ENCODE measurements at places on chromosomes 16 and 17.

DNA sequence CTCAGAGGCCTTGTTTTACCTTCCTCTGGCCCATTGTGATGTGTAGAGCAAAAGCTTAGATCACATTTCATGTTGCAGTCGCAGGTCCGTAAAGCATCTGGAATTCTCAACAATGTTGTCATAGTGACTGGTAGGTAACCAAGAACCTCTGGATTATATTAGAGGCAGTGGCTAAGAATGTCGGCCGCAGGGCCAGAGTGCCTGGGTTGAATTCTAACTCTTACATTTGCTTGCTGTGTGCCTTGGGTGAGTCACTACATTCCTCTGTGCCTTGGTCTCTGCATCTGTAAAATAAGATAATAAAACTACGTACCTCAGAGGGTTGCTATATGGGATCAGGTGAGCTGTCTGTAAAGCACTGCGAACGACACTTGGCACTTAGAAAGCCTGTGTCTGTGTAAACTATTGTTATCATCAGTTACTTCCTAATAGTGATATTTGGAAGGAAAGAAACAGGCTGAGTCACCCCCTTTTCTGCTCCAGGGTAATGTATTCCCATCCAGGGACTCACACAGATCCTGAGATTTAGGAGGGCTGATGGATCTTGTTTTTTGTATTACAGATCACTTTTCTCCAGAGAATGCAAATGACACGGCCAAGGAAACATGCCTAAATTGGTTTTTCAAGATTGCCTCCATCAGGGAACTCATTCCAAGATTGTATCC, 52.2 kb downstream of the VPS35L start:
- no peak for DNase-seq

DNA sequence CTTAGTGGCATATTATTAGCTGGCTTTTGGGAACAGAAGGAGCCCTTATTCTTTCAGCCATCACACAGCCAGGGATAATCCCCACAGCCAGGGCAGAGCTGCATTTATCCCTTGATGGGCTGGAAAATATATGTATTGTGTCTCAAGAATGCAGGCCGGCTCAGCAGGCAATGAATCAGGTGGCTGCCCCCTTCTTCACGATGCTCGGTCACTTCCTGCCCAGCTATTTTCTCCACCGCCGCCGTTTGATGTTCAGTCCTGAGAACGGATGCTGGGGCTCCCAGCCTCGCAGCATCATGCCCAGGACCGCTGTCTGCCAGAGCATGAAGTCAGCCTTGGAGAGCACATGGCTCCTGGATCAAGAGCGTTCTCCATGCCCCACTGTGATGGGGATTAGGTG, 4.3 kb upstream of the MYH3 start:
- DNase-seq: no peak

- DNase-seq: no peak
Measured at GRCh38 chr16:2048116-2048543, 345 bp downstream of the TSC2 start.

DNA sequence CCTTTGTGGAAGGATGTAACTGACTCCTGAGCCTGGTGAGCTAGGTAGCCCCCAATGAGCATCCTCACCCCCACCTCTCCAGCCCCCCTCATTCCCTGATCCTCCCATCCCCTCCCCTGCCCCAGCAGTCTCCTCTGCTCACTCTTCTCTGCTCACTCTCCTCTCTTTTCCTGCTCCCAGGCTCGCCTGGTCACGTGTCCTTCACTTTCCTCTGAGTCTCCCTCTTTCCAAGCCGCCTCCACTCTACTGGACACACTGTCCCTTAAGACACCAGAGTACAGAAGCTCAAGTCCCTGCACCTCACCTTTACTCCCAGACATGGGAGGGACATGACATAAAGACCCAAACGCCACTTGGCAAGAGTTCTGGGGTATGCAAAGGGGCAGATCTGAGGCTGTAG, 76.3 kb upstream of the RBL2 start:
- DNase-seq: no peak

- no peak for DNase-seq
Measured at GRCh38 chr16:30663820-30664219, 5.6 kb downstream of the FBRS start.

GRCh38 chr17:60524463-60525327, 1.3 kb downstream of the APPBP2 start:
- peak; percentile 61 for DNase-seq

GRCh38 chr16:89536886-89537548, 23.5 kb upstream of the RPL13 start:
- no peak for DNase-seq

- DNase-seq: no peak
Measured at GRCh38 chr16:87598431-87598830, 3.9 kb upstream of the JPH3 start.

DNA sequence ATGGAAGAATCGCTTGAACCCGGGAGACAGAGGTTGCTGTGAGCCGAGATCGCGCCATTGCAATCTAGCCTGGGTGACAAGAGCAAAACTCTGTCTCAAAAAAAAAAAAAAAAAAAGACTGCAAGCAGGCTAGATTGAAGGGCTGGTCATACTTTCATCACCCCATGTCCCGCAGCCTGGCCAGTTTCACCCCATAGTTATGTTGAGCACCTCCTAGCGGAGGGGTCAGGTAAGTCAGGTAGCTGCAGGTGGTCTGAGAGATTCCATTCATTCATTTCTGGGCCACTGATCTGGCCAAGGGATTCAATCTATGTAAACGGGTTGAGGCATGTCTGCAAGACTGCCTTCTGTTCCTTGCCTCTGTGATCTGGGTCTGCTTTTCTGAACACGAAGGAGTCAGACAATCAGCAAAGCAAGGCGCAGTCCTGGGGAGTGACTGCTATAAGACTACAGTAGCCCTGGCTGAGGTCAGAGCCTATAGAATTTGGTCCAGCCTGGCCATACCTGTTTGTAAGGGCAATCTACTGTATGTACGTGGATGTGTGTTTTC, 23.6 kb upstream of the BPTF start:
- DNase-seq: no peak

DNA sequence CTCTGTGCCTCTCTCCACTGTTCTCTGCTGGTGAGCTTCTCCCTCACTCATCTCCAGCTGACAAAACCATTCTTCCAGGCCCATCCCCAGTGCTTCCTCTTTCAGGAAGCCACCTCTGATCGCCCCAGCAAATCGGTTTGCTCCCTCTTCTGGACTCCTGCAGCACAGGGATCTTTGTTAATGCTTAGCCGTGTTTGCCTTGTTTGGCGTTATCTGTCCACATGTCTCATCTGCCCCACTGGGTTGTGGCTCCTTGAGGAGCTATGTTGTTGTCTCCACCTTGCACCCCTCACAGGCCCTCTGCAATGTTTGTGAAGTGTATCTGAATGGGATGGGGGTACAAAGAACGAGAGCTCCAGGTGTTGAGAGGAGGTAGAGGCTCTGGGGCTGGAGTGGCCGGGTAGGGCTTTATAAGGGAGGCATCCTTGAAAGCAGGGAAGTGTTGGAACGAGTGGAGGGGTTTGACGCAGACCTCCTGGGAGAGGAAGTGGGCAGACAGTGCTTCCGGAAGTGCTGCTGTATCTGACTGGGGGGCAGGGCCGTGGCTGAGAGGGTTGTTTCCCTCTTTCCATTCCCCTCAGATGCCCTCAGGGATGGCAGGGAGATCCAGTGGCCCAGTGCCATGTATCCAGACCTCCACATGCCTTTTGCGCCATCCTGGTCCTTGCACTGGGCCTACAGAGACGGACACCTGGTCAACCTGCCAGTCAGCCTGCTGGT, 27.8 kb downstream of the CASKIN2 start:
- DNase-seq: no peak

DNA sequence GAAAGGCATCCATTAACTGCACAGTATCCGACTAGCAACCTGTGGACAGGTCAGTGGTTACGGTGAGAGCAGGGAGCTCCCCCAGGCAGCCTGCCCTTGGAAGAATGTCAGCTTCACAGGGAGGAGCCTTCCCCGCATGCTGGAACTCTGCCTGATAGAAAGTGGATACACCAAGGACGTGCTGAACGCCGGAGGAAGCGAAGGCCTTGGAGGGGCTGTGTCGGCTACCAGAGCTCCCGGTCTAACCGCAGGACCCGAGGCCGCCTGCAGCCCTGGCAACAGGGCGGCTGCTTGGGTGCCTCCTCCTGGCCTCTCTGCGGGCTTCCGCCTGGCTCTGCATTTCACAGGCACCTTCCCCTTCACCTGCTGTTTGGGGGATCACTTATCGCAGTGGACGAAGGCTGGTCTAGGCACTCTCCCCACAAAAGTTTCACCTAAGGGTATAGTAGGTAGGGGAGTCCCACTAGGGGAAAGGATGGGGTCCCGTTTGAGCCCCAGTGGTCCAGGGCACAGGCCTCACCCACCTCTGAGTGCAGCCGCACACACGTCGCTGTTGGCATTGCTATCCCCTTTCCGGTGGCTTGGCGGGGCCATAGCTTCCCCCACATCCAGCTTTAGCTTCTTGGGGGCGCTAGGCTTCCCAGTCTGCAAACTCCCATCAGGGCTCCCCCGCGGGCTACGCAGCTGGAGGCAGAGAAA, 29.8 kb downstream of the PELP1 start:
- DNase-seq: no peak

DNA sequence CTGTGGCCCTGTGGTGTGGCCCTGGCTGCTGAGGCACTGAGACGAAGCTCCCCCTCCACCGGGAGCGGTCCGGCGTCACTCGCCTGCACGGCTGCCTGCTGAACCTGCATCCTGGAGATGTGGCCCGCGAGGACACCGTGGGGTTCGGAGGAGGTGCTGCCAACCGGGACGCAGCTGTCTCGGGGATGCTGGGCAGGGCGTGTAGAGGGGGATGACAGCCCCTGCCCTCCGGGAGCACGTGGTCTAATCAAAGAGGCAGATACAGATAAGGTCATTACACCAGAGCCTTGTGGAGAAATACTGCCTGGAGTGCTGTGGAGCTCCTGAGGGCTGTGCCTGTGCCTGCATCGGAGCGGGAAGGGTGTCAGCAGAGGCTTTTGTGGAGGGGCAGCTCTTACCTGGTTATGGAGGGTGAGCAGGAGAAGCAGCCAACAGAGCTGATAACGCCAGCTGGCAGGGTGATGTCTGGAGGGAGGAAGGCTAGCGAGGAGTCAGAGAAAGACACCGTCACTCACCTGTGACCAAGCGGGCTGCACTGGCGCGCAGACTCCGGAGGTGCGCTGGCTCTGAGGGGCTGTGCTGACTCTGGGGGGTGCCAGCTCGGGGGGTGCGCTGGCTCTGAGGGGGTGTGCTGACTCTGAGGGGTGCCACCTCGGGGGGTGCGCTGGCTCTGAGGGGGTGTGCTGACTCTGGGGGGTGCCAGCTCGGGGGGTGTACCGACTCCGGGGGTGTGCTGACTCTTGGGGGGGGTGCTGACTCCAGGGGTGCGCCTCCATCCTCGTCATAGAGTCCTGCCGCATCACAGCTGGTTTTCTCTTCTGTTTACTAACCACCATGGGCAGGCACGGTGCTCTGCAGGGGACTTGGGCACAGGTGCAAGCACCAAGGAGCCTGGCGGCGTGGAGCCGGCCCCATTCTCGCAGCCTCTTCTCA, 104.7 kb upstream of the CHMP6 start:
- DNase-seq: no peak

DNA sequence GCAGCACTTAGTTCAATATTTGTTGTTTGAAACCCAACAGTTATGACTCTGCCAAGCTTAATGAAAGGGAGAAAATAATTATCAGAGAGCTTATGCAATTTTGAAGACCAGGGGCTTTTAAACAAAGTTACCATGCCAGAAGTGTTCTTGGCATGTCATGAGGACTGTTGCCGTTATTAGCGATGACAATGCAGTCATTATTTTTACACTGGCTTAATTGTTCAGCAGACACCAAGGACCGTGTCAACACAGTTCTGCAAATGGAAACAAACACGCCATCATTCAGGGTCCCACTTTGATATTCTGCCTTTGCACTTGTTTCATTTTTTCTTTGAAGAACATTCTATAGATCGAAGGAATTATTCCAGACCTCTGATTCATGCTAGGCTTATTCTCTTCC, 518.5 kb downstream of the CDH13 start:
- DNase-seq: no peak

GRCh38 chr17:27565874-27566670, 64.9 kb upstream of the LGALS9 start:
- DNase-seq: no peak

DNA sequence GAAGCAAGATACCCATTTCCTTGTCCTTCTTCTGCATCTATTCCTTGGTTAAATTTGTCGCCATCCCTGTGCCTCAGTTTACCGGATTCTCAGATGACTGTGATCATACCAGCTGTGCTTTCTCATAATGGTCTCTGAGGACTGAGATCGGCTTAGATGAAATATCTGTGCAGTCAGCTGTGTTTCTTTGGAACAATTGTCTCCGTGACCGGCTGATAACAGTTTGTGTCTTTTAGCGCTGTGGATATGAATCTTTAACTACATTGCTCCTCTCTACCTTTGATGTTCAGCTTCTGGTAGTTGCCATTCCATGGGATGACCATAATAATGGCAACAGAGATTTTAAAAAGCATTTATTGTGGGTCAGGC, 473 bp downstream of the FTO start:
- DNase-seq: no peak

DNA sequence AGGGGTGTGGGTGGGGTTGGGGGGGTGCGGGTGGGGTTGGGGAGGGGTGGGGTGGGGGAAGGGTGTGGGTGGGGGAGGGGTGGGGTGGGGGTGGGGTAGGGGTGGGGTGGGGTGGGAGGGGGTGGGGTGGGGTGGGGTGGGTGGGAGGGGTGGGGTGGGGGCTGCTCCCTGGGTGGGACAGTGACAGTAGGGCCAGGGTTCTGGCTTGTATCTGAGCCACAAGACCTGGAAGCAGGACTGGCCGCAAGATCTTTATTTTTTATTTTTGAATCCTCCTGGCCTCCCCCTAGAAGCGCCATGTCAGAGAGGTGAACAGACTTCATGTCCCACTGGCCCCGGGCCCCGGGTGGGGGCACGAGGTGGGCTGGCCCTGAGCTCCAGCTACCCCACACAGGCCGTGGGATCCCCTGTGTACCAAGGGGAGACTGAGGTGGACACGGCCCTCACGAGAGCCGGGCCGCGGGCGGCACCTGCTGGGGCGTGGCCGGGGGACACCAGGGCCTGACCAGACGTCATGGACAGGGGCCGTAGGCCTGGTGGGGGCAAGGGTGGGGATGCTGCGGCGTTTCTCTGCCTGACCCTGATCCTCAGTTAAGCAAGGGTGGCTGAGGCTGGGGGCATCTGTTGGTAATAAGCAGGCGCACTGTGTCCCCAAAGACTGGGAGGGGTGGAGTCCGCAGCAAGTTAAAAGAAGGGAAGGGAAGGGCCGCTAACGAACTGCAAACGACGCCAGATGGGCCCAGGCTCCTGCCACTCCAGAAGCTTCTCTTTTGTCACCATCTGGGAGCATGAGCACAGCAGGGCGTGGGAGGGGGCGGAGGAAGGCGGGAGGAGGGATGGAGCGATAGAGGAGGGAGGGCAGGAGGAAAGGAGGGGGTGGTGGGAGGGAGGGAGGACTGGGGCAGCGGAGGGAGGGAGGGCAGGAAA, 22.3 kb upstream of the PABPN1L start:
- no peak for DNase-seq

GRCh38 chr17:42287305-42287976, 857 bp upstream of the STAT5A start:
- DNase-seq: no peak

Data from right lung (tissue), 10 donors.